ENCODE measurements at places on chromosomes 1 and 21. TPM values are rescaled to one million over a fixed set of nuclear protein-coding genes. Genes with fewer than 3 reads are reported as not detected.

DNA sequence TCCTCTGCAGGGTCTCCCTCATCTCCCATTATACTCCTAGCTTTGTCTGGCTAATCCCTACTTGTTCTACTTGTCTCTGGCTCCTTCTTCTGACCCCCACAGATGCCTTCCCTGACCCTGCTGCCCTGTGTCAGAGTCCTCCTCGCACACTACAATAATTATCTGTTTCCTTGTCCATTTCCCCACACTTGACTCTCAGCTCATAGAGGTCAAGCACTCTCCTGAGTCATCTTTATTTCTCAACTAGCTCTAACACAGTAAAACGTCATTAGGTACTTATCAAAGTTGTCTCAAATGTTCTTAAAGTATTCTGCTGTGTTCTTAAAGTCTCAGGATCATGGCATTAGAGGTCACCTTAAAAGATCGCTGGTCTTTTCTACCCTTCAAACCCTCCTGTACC lies 47.1 kb downstream of the C8A start:
- no peaks in the 10 kb centered on the region for H3K36me3 ChIP-seq
- DNase-seq = no peak
- no peak overlapping the region for H3K27ac ChIP-seq

GRCh38 chr1:230393722-230394121 lies 32.4 kb downstream of the PGBD5 start:
- no peak for DNase-seq
- H3K4me1 ChIP-seq = no peaks in the 10 kb centered on the region
- H3K4me3 ChIP-seq = no peak overlapping the region
- no peak overlapping the region for H3K27ac ChIP-seq
- no peaks in the 10 kb centered on the region for H3K36me3 ChIP-seq

- no peak overlapping the region for H3K27ac ChIP-seq
- no peaks in the 10 kb centered on the region for H3K27me3 ChIP-seq
- peaks cover 11% of the 10 kb centered on the region for H3K4me1 ChIP-seq
- H3K36me3 ChIP-seq = no peaks in the 10 kb centered on the region
Observed at GRCh38 chr1:162388615-162389014, 7.1 kb downstream of the C1orf226 start.

DNA sequence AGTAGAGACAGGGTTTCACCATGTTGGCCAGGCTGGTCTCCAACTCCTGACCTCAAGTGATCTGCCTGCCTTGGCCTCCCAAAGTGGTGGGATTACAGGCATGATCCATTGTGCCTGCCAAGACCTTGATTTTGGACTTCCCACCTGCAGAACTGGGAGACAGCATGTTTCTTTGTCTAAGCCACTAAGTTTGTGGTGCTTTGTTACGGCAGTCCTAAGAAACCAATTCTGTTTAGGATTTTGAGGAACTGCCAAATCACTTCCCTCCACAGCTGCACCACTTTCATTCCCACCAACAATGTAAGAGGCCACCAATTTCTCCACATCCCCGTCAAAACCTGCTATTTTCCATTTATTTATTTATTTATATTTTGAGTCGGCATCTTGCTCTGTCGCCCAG lies 46.1 kb downstream of the CHAF1B start:
- no peaks in the 10 kb centered on the region for H3K27me3 ChIP-seq
- H3K4me3 ChIP-seq = peak overlapping the region; percentile 69
- no peak for DNase-seq
- H3K36me3 ChIP-seq = no peaks in the 10 kb centered on the region

DNA sequence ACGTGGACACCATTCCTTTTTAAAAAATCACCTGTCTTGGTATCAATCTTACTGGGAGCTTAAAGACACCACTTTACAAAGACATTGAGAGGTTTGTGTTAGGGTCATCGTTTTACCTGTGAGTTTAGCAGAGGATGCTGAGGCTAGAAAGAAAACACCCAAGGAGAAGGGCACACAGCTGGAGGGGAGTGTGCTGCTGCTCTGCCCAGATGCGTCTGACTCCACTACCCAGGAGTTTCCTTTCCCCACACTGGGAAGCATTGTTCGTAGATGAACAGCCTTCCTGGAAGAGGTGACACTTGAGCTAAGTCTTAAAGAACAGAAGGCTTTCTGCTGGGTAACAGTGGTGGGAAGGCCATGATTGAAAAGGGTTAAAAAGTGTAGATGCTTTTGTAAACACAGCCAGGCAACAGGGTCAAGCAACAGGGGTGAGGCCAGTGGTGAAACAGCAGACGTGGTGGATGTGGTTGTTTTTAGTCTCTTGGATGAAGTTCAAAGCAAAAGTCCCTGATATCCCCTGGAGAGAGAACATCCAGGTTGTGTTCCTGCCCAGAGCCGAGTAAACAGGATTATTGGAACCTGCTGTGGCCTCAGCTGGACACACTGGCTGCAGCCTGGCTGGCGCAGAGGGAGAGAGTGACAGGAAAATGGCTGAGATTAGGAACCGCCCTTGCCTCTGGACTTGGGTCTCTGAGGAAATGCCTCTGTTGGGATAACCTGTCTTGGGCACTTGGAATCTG lies 198.6 kb upstream of the JUN start:
- H3K36me3 ChIP-seq = no peaks in the 10 kb centered on the region
- DNase-seq = no peak
- no peak overlapping the region for H3K27ac ChIP-seq
- H3K27me3 ChIP-seq = no peaks in the 10 kb centered on the region
- no peak overlapping the region for H3K4me3 ChIP-seq

DNA sequence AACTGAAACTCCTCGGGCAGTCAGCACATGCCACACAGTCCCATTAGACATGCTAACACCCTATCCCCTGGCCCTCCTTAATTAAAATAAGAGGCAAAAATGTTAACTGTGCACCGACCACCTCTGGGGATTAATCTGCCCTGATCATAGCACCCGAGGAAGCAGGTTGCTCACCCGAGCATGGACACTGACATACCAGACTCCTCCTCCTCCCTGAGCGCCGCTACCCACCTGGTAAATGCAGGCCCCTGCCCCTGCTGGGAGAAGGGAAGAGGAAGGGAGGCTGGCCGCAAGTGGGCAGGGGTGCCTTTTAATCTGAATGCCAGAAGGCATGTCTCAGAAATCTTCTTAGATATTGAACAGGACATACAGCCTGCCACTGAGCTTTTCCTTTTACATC lies 360.9 kb downstream of the RRAGC start:
- peaks cover 76% of the 10 kb centered on the region for H3K27me3 ChIP-seq
- no peak overlapping the region for H3K4me3 ChIP-seq
- H3K27ac ChIP-seq = no peak overlapping the region
- no peaks in the 10 kb centered on the region for H3K4me1 ChIP-seq
- no peak for DNase-seq

DNA sequence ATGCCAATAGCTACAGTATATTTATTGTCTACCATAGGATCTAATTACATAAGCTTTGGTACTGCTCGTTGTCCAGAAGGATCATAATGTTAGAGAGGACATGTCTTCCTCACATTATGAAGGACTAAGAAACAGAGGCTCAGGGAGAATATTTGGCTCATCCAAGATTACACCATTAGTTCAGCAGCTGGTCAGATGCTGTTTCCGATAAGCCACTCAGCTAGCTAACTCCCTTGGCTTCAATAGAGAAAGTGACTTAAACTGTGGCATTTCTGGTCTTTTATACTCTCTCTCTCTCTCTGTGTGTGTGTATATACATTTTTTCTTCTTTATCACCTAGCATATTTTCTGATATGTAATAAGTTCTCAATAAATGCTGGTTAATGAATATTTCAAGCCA lies 70.4 kb downstream of the DDR2 start:
- no peaks in the 10 kb centered on the region for H3K27me3 ChIP-seq
- H3K27ac ChIP-seq = no peak overlapping the region
- H3K4me3 ChIP-seq = no peak overlapping the region
- peaks cover 6% of the 10 kb centered on the region for H3K4me1 ChIP-seq
- no peaks in the 10 kb centered on the region for H3K36me3 ChIP-seq

GRCh38 chr1:156920233-156921052 lies at the start of gene LRRC71:
Gene LRRC71 (plus strand): TSS chr1:156920632. CDS start chr1:156920804, 172 bp downstream.
- DNase-seq = peak; percentile 46
- no peak within 1 kb of the TSS for H3K4me3 ChIP-seq
- H3K4me1 ChIP-seq = peaks cover 10% of the 10 kb centered on the region
- peaks cover 3% of the 10 kb centered on the region for H3K36me3 ChIP-seq
- H3K27me3 ChIP-seq = no peaks in the 10 kb centered on the region

- H3K27me3 ChIP-seq = no peaks in the 10 kb centered on the region
- peak; percentile 70 for DNase-seq
- H3K27ac ChIP-seq = no peak overlapping the region
- H3K4me3 ChIP-seq = no peak overlapping the region
- peaks cover 10% of the 10 kb centered on the region for H3K4me1 ChIP-seq
Observed at GRCh38 chr1:59360170-59360569, 63.3 kb downstream of the FGGY start.

- peaks cover 9% of the 10 kb centered on the region for H3K4me1 ChIP-seq
- no peaks in the 10 kb centered on the region for H3K27me3 ChIP-seq
- peak overlapping the region; percentile 92 for H3K4me3 ChIP-seq
- no peak for DNase-seq
- H3K27ac ChIP-seq = no peak overlapping the region
Observed at GRCh38 chr1:205774198-205775014, 876 bp downstream of the RAB29 start.

DNA sequence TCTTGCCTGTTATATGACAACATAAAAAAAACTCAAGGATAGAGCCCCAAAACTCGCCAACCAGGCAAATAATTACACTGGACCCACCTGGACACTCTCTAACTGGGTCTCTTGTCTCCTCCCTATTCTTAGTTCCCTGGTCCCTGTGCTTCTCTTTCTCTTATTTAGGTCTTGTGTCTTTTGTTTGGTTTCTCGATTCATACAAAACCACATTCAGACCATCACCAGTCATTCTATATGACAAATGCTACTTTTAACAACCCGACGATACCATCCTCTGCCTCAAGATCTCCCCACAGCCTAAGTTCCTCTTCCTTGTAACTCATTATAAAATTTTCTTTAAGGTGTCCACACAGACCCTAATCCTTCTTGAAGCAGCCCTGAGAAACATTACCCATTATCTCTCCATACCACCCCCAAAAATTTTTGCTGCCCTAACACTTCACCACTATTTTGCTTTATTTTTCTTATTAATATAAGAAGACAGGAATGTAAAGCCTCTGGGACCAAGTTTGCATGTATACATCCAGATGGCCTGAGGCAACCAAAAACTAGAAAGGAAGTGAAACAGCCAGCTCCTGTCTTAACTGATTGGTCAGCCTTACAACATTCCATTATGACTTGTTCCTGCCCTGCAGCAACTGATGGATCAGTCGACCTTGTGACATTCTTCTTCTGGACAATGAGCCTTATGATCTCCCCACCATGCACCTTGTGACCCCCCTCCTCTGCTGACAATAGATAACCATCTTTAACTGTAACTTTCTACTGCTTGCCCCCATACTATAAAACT lies 638.2 kb downstream of the AMY1C start:
- no peak overlapping the region for H3K27ac ChIP-seq
- no peak overlapping the region for H3K4me3 ChIP-seq
- peak; percentile 4 for DNase-seq
- no peaks in the 10 kb centered on the region for H3K36me3 ChIP-seq
- no peaks in the 10 kb centered on the region for H3K27me3 ChIP-seq

GRCh38 chr1:94396356-94397010 lies 21.7 kb upstream of the ABCD3 start:
- no peaks in the 10 kb centered on the region for H3K27me3 ChIP-seq
- H3K27ac ChIP-seq = no peak overlapping the region
- DNase-seq = no peak
- no peak overlapping the region for H3K4me3 ChIP-seq
- no peaks in the 10 kb centered on the region for H3K36me3 ChIP-seq
- peaks cover 6% of the 10 kb centered on the region for H3K4me1 ChIP-seq

Gene NDC1
- total RNA-seq = 59.3 TPM

Gene PPIAL4G
- total RNA-seq = not detected

Gene RPRD2
- total RNA-seq = 12.6 TPM

- no peaks in the 10 kb centered on the region for H3K36me3 ChIP-seq
- H3K4me3 ChIP-seq = no peak overlapping the region
- no peaks in the 10 kb centered on the region for H3K4me1 ChIP-seq
- H3K27ac ChIP-seq = no peak overlapping the region
- H3K27me3 ChIP-seq = no peaks in the 10 kb centered on the region
- no peak for DNase-seq
Observed at GRCh38 chr1:222123111-222123510, 381.2 kb upstream of the DUSP10 start.

Gene GBP7
- 0.07 TPM for total RNA-seq

DNA sequence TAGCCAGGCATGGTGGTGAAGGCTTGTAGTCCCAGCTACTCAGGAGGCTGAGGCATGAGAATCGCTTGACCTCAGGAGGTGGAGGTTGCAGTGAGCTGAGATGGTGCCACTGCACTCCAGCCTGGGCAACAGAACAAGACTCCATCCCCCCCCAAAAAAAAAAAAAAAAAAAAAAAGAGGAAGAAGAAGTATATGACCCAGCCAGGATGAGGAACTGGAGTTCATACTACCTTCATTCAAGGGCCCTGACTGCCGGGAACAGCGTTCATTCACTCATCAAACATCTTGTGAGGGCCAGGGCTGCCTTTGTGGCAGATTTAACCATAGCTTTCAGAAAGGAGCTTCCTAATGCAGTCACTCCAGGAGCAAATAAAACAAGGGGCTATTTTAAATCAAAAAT lies 127.6 kb downstream of the MRPS6 start:
- no peaks in the 10 kb centered on the region for H3K36me3 ChIP-seq
- H3K27me3 ChIP-seq = no peaks in the 10 kb centered on the region
- H3K4me3 ChIP-seq = peak overlapping the region; percentile 56
- H3K4me1 ChIP-seq = peaks cover 10% of the 10 kb centered on the region
- no peak overlapping the region for H3K27ac ChIP-seq

- no peaks in the 10 kb centered on the region for H3K27me3 ChIP-seq
- H3K27ac ChIP-seq = peak overlapping the region; percentile 88
- H3K36me3 ChIP-seq = no peaks in the 10 kb centered on the region
- peaks cover 37% of the 10 kb centered on the region for H3K4me1 ChIP-seq
Observed at GRCh38 chr1:201275253-201275666, 8.0 kb upstream of the PKP1 start.

DNA sequence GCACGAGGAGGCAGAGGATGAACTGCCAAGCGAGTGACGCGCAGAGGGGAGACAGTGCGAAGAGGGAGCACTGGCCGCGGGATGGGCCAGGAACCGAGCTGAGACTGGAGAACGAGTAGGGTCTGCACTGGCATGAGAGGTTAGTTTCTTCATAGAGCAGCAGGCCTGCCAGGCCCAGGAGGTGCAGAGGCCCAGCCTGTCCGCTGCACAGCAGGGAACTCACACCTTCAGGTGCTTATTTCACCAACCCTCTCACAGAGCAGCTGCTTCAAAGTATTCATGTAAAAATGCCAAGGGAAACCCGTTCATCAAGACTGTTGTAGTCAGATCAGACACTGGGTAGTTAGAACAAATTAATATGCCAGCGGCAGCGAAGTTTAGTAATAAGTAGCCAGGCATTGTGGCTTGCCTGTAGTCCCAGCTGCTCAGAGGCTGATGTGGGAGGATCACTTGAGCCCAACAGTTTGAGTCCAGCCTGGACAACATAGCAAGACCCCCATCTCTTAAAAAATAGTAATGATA lies 144.5 kb downstream of the SLC45A1 start:
- no peak overlapping the region for H3K4me3 ChIP-seq
- 0 out of 2 replicates have a peak, but pooled peaks cover 4% of the 10 kb centered on the region for H3K36me3 ChIP-seq
- no peak for DNase-seq
- no peaks in the 10 kb centered on the region for H3K27me3 ChIP-seq
- H3K4me1 ChIP-seq = peaks cover 11% of the 10 kb centered on the region

Measured in PC-3 (cell line).